ENCODE measurements at places on chromosomes 5 and 9.

DNA sequence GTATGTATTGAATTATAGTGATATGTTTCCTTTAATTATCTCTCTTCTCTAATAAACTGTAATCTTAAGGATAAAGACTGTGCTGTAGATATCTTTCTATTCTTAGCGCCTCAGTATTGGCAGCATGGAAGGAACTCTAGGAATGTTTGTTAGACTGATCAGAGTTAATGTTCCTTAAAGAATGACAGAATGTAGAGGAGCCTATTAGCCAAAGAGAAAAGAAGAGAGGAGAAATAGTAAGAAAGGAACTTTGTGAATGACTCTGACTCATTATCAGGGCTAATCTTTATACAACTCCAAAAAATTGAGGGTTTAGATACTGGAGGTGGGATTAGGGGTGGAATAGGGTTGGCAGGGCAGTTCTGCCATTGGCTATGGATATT lies 59.0 kb upstream of the NUDT12 start:
- no peak for DNase-seq

- DNase-seq: no peak
Measured at GRCh38 chr5:36610621-36611020, 4.2 kb downstream of the SLC1A3 start.

GRCh38 chr5:90390928-90391327 lies 18.6 kb downstream of the CETN3 start:
- no peak for DNase-seq

DNA sequence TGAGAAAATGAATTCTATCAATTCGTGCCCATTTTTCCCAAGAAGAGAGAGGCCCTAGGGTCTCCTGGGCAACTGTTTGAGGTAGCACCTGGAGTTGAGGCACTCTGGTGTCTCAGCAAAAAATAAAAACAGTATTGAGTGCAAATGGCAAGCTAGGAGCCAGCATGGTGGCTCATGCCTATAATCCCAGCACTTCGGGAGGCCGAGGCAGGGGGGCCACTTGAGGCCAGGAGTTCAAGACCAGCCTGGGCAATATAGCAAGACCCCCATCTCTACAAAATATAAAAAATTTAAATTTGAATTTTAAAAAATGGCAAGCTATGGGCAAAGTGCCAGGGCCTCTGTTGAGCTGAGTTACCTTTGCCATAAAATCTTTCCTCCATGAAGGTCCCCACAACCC lies 136.0 kb downstream of the CDK5RAP2 start:
- no peak for DNase-seq

GRCh38 chr5:113089653-113090335 lies 113.2 kb downstream of the DCP2 start:
- no peak for DNase-seq

- no peak for DNase-seq
Measured at GRCh38 chr9:126423916-126424185, 97.2 kb downstream of the MVB12B start.

GRCh38 chr5:2864515-2865105 lies 113.1 kb upstream of the IRX2 start:
- DNase-seq: no peak

DNA sequence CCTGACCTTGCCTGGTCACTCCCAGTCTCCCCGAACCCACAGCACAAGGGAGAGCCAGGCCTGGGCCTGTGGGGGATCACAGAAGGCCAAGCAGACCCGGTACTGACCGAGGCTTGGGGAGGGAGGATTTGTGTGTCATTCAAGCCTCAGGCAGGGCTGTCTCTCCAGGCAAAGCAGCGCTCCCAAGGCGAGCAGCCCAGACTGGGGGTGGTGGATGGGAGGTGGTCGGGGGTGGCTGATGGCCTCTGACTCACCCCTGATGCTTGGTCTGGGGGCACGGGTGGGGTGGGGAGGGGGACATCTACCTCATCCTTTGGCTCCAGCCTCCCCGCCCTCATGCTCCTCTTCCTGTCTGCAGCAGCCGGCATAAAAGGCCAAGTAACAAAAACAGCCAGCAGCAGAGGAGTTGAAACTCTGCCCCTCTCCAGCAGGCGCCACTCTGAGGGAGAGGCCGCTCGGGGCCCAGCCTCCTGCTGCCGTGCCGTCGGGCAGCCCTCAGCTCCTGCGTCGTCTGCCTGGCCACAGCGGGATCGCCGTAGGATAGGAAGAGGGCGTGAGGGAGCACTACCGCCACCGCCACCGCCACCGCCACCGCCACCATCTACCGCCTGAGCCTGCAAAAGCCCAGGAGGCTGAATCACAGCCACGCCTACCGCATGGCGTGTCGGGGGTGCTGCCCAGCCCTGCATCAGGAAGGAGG lies 166.0 kb downstream of the OLFM1 start:
- no peak for DNase-seq

DNA sequence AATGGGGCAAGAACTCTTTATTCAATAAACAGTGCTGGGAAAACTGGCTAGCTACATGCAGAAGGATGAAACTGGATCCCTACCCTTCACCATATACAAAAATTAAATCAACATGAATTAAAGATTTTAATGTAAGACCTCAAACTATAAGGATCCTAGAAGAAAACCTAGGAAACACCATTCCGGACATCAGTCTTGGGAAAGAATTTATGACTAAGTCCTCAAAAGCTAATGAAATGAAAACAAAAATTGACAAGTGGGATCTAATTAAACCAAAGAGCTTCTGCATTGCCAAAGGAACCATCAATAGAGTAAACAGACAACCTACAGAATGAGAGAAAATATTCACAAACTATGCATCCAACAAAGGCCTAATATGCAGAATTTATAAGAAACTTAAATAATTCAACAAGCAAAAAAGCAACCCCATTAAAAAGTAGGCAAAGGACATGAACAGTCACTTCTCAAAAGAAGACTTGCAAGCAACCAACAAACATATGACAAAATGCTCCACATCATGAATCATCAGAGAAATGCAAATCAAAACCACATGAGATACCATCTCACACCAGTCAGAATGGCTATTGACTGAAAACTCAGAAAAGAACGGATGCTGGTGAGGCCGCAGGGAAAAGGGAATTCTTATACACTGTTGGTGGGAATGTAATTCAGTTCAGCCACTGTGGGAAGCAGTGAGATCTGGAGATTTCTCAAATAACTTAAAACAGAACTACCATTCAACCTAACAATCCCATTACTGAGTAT lies 104.3 kb upstream of the MAP3K1 start:
- DNase-seq: no peak

- DNase-seq: no peak
Measured at GRCh38 chr5:132003170-132003744, 8.2 kb downstream of the ACSL6 start.

DNA sequence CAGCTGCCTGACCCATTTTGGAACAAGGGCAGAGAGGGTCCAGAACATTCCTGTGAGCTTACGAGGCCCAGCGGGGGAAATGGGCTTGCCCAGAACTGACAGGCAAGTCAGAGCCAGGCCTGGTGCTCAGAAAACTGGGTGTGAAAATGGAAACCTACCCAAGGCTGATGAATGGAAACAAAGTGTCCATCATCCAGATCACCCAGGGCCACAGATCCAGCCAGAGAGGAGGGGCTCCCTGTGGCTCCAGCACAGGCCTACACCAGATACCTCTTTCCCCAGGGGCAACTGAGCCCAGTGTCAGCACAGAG lies 3.1 kb downstream of the CLTB start:
- no peak for DNase-seq

- DNase-seq: peak; percentile 12
Measured at GRCh38 chr5:149317281-149318048, 27.8 kb upstream of the GRPEL2 start.

- no peak for DNase-seq
Measured at GRCh38 chr9:97866848-97867247, 13.8 kb downstream of the FOXE1 start.
